ENCODE measurements at places on chromosomes 16 and 17.

- no peak for DNase-seq
Observed at GRCh38 chr17:48244814-48245213, 137.2 kb downstream of the SNX11 start.

DNA sequence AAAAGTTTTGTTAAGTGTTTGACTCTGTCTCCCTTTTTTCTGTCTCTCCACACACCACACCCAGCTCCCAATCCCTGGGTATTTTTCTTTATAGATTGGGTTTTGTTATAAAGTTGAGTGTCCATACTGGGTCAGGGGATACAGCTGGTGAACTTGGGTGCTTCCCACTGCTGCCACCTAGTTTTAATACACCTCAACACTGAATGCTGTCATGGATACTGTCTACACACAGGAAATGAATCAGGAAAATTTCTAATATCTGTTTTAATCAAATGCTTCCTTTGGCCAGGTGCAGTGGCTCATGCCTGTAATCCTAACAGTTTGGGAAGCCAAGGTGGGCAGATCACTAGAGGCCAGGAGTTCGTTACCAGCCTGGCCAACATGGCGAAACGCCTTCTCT is 5.3 kb upstream of the TAOK1 start:
- no peak for DNase-seq

DNA sequence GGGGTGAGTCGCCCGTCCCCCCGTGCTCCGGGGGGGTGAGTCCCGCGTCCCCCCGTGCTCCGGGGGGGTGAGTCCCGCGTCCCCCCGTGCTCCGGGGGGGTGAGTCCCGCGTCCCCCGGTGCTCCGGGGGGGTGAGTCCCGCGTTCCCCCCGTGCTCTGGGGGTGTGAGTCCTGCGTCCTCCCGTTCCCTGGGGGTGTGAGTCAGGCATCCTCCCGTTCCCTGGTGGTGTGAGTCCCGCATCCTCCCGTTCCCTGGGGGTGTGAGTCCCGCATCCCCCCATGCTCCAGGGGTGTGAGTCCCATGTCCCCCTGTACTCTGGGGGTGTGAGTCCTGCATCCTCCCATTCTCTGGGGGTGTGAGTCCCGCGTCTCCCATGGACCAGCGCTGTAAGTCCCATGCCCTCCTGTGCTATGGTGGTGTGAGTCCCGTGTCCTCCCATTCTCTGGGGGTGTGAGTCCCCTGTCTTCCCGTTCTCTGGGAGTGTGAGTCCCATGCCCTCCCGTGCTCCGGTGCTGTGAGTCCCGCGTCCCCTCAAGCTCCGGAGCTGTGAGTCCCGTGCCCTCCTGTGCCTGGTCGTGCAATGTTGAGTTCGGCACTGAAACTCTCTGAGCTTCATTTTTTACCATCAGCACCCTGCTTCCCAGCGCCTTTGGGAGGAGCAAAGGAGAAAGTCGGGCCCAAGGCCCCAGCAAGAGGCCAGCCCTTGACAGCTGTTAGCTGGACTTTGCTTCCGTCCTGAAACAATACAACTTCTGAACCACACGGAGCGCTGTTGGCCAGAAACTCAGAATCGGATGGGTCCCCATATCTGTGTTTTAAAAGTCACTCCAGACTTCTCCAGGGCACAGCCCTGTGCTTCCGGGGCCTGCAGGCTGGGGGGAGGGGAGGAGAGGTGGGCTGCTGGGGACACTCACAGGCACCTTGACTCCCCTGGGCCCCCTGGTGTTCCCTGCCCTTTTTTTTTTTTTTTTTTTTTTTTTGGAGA is 11.5 kb upstream of the ZC3H18 start:
- no peak for DNase-seq

DNA sequence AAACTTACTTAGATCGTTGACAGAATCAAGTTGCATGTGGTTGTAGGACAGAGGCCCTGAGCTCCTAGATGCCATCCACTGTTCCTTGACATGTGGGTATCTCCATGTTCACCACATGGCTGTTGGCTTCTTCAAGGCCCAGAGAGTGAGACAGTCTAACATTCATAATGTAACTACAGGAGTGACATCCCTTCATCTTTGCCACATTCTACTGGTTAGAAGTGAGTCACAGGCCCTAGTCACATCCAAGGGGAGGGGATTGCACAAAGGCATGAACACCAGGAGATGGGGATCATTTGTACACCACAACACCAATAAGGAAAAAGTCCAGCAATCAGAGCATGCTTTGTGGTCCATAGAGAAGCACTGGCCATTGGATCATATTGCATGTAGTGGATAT is 56.6 kb downstream of the WSCD1 start:
- no peak for DNase-seq

- no peak for DNase-seq
Observed at GRCh38 chr17:57375770-57376225, 119.5 kb downstream of the MSI2 start.

GRCh38 chr16:24729951-24730815 is 732 bp downstream of the TNRC6A start:
- no peak for DNase-seq

DNA sequence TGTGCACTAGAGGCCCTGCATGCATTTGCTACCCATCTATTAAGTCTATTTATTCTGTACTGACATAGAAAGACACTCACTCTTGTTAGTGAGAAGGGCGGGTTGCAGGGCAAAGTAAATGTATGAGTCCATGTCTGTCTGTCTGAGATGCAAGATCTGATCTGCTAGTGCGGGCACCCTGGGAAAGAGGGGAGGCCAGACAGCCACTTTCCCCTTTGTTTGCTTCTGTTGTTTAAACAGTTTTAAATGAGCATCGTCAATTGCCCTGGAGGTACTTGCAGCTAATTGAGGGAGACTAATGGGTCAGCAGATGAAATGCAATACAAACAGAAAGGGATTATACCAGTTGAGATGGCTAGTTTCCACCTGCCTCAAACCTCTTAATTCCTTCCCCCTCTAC is 24.9 kb downstream of the SCNN1G start:
- no peak for DNase-seq

DNA sequence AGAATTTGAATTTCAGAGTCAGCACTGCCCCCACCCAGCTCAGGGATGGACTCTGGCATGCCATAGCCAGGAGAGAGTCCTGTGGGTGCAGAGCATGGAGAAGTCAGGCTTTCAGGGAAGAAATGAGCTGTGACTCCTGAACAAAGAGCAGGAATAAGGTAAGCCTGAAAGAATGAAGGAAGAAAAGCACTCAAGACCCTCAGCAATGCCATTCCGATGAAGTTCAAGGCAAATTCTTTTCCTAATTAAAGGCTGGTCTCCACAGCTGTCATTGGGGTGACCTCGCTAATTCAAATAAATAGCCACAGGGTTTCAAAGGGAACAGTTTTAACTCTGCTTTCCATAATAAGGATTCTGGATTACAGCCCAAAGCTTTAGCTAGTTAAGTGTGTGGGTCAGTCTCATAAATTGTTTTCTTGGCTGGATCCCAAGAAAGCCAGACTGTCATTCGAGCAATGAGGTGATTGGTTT is 31.7 kb downstream of the TOM1L2 start:
- DNase-seq = no peak
